Stimulated activated CD8-positive, alpha-beta memory T cell treated with anti-CD3 and anti-CD28 coated beads, Interleukin-7, amount 100 ng/mL, for 24 hours (primary cell): ENCODE measurements at places on chromosomes 5 and 9.

GRCh38 chr5:149917073-149917676 is 27.4 kb downstream of the PDE6A start:
- DNase-seq: no peak

- DNase-seq: no peak
These were observed 419.8 kb upstream of the SMC2 start for GRCh38 chr9:103674271-103674670.

GRCh38 chr5:113950186-113950585 is 411.7 kb upstream of the KCNN2 start:
- no peak for DNase-seq

DNA sequence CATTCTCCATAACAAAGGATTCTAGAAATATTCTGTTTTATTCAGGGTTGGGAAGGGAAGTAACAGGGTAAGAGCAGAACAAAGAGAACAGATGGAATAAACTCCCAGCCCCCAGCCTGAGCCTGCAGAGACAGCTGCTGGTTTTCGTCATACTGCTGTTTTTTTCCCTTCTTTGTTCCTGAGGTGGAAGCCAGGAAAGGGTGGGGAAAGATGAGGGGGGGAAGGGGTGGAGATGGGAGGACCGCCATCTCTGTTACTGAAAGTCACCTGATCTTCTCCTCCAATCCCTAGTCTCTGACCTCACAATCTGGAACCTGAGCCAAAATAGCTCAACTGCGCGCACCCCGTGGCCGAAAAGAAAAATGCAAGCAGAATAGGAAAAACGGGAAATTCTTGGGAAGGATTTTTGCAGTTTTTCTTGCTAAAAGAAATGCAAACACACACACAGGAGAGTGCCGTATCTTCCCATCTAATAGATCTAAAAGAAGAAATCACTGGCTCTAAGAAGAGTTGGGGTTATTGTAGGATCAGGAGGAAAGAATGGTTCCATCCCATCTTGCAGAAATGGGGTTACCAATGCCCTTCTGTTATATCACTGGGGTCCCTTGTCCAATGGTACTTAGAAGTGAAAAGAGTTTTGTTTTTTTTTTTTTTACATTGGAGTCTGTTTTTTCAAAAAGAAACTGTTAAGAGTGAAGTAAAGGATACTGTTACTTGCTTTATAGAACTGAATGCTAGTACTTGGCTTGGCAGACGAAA is 57.9 kb downstream of the DIAPH1 start:
- DNase-seq: no peak

- DNase-seq: no peak
These were observed 79.1 kb upstream of the LMX1B start for GRCh38 chr9:126534431-126535186.

GRCh38 chr5:115857626-115858349 is 16.1 kb downstream of the AP3S1 start:
- no peak for DNase-seq

DNA sequence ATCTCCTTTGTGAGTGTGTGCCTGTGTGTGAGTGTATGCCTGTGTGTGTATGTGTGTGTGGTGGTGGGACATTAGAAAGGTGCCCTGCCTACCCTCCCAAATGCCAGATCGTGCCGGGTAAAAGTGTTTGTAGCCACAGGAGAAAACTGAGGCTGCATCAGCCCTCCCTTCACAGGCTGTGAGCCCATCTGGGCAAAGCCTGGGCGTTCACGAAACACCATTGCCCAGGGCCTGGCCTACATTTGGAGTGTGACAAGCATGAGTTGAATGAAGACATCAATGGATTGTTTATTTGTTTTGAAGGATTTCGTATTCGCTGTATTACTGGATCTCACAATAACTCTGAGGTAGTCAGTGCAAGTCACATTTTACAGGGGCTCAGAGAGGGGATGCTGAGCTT is 270.8 kb downstream of the NSG2 start:
- no peak for DNase-seq
